ENCODE measurements at places on chromosomes 3 and 15.

- DNase-seq: no peak
Measured at GRCh38 chr3:39106851-39107387, 508 bp downstream of the GORASP1 start.

- DNase-seq: peak; percentile 78
Measured at GRCh38 chr3:51669241-51670052, 1.6 kb upstream of the TEX264 start.

DNA sequence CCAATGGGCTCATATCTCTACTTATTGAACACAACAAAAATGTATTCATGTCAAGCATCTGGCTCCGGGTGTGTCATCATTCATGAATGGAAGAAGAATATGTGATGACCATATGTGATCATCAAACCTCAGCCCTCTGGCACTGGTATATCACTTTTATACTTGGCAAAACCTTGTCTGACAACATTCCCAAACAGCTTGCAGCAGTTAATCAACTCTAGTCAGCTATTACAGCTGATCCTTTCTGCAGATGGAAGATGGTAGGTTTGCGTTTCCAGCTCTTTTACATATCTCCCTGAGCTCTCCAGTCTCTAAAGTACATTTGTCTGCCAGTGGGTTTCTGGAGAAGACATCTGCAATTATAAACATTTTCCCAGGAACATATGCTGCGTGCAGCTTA lies 6.6 kb downstream of the PLSCR5 start:
- DNase-seq: no peak

DNA sequence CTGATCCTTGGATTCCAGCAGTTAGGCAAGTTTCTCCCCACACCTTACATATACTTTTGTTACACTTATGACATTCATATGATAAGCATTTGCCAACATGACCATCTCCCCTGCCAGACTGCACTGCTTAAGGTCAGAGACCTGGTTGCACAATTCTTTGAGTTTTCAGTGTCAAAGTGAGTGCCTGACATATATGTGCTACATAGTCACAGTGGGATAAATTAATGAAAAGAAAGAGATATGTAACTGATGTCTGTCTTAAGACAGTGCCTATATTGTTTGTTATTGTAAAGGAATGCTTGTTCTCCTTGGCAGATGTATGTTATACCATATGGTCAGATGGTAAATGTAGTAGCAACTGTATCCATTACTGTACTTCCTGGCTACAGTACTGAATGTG lies 3.5 kb upstream of the DCUN1D1 start:
- DNase-seq: peak; percentile 8

GRCh38 chr3:182730675-182731042 lies 62.6 kb upstream of the ATP11B start:
- DNase-seq: no peak

GRCh38 chr3:105970283-105970682 lies 101.5 kb upstream of the CBLB start:
- DNase-seq: peak; percentile 88

GRCh38 chr15:64753480-64754185 lies 21.8 kb downstream of the RBPMS2 start:
- DNase-seq: no peak

DNA sequence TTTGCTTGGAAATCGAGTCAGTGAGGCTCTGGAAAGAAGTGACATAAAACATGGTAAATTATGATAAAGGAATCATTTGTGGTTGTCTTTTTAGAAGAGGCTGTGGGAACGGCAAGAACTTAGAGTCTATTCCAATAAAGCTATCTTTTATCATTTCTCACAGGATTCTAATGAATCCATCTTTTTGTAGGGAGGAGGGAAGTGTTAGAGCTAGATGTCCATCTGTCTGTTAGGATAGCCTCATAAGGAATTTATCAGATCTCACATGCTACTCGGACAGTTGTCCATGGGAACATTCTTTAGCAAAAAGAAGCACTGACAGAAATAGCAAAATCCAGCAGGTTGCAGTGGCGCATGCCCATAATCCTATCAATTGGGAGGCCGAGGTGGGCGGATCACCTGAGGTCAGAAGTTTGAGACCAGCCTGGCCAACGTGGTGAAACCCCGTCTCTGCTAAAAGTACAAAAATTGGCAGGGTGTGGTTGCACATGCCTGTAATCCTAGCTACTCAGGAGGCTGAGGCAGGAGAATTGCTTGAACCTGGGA lies 37.0 kb downstream of the STARD9 start:
- no peak for DNase-seq

DNA sequence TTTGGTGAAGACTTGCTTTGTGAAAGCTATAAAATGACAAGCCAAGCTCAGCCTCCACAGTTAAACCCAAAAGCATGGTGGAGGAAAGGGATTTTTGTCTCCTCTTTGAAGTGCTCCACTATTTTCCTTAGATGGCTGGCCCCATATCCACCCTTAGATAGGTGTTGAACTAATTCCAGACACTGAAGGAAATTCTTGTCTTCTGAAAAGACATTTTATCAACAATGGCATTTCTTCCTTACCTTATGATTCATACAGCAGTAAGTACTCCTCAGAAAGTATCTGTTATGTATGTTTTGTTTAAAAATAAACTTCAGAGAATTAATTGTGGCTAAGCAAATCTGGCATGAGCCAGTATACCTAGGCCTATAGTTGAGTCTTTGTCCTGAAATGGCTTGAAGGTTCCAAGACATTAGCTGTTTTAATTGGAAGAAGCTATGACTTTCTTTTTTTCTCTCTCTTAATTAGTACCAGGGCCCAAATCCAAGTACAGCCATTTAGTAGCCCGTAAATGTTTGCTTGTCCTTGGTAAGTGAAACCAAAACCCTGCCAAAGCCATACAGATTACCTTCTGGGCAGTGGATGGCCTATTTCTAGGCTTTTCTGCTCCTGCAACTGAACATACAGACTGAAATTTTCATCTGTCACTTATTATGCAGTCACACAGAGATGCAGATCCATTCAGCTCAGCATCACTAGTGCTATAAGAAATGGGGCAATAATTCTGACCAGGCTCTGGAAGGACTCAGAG lies 5.1 kb upstream of the BFSP2 start:
- DNase-seq: no peak

DNA sequence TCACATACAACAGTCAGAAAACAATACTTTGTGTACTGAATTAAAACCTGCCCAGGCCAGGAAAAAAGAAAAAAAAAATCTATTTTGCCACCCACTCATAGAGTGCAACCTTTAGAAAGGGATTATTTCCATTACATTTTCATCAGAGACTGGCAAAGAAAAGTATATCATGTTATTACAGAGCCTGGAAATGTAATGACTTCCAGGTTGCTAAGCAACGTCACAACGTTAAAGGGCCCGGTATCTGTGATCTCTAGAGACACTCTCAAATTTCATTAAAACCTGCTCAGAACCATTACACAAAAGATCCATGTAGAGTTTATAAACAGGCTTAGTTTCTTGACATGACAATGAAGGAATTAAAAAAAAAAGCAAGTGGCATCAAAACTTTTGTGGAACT lies 170.5 kb downstream of the CTNNB1 start:
- no peak for DNase-seq

- no peak for DNase-seq
Measured at GRCh38 chr3:150142936-150143335, 172.2 kb upstream of the PFN2 start.

DNA sequence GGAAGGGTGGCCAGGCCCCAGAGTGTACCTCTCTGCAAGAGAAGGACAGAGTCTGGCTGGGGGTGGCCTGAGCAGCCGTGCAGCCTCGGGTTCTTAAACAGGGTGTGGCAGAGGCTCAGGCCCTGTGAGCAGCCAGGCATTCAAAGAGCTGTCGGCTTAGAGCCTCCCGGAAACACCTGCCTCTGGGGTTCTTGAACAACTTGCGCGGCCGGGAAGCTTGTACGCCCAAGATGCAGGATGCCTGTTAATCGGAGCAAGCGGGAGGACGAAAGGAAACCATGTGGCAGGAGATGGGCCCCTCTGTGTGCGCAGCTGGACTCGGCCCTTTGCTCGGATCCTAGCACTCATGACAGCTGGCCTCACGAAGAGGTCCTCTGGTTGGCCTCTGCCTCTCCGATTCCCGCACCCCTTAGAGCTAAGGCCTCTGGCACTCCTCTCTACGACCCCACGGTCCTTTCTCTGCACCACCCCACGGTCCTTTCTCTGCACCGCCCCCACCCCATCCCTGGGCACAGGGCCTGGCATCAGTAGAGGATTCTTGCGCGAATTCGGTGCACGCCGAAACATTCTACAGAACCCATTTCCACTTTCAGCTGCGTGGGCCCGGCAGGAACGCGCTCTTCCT lies 23.9 kb upstream of the TXNRD3 start:
- DNase-seq: no peak

DNA sequence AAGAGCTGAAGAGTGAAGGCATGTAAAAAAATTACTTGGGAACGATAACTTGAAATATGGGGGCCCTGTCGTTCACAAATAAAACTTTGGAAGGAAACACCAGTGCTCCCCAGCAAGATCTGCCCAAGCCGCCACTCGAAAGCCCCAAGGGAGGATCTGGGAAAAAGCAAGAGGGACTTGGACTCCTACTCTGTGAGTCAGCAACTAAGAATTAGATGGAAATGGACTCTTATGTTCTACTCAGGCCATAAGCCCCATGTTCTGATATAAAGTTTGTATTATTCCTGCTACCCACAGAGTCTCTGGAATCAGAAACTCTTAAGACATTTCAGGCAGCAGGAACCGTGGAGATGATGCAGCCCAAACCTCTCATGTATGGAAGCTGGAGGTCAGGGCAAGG lies 75.7 kb downstream of the ITGB5 start:
- no peak for DNase-seq

GRCh38 chr15:67109141-67110034 lies 44.0 kb downstream of the SMAD3 start:
- peak; percentile 86 for DNase-seq
